ENCODE measurements at places on chromosomes 7 and 10.

DNA sequence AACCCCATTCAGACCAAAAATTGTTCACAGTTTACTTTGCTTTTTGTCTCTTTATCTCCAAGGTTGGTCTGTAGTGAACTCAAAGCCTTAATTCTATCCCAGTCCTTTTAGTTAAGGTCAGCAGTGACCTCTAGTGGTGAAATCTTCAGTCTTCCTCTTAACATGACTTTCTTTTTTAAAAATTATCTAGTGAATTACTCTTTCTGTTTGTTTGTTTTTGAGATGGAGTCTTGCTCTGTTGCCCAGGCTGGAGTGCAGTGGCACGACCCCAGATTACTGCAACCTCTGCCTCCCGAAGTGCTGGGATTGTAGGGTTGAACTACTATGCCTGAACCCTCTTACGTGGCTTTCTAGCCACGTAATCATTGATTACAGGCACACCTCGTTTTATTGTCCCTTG lies 25.0 kb downstream of the ZNF487 start:
- peak; percentile 93 for DNase-seq

DNA sequence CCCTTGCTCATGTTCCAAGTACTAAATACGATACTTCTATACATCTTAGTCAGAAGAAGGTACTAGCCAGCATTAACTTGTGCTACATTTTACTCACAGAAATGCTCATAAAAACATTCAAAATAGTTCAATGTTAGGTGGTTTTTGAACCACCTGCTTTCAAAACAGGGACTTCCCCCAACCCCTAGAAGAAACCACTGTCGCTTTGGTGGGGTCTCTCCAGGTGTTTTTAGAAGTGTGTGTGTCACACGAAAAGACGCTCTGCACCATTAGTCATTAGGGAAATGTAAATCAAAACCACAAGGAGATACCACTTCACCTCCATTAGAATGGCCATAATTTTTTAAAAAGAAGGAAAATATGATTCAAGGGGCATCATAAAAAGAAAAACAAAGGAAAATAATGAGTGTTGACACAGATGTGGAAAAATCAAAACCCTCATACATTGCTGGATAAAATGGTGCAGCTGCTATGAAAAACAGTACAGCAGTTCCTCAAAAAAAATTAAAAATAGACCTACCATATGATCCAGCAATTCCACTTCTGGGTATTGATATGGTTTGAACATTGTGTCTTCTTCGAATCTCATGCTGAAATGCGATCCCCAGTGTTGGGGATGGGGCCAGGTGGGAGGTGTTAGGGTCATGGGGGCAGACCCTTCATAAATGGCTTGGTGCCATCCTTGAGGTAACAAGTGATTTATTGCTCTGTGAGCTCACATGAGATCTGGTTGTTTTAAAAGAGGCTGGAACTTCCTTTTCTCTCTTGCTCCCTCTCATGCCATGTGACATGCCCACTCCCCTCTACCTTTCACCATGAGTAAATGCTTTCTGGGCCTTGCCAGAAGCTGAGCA lies 74.2 kb downstream of the MALSU1 start:
- peak; percentile 80 for DNase-seq

DNA sequence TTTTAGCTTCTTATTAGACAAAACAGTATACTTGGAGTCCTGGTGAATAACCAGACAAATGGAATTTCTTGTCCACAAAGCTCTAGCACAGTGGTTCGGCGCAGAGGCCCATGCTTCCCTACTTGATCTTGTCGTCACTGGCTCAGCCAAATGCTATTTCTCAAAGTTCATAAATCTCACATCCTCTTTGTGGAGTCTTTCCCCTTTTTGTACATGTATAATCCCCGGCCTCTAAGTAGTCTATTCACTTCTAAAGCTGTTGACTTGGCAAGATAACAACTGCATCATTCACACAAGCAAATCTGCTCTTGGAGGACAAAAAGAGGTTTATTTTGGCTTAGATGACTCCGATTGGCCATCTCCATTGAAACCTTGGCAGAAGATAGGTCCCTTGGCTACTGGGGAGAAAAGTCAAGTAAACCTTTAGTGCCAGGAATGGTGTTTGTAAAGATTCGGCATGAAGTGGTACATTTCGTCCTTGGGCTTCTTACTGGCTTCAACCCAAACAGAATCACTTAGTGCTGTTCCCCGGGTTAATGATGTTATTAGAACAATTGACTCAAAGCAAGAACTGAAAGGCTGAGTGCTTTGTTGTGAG lies 5.1 kb upstream of the AKR1E2 start:
- DNase-seq = no peak

DNA sequence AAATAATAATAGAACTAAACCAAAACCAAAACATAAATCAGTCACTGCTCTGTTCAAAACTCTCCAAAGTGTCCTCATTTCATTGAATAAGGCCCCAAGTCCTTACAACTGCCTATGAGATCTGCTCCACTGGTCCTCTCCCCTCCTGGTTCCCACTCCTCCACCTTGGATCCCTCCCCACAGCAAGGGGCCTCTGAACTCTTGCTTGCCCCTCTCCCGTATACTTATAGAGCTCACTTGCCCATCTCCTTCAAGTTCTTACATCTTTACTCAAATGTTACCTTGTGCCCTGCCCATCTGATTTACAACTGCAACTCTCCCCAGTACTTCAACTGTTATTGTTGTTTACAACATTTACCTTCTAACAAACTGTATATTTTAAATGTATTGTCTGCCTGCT lies 819 bp downstream of the POLD2 start:
- no peak for DNase-seq

- no peak for DNase-seq
Measured at GRCh38 chr7:105677410-105677730, 96.1 kb upstream of the EFCAB10 start.

GRCh38 chr10:112585126-112585525 lies 138.1 kb downstream of the VTI1A start:
- DNase-seq = no peak

- DNase-seq = no peak
Measured at GRCh38 chr10:78533098-78533497, 499.4 kb downstream of the RPS24 start.

DNA sequence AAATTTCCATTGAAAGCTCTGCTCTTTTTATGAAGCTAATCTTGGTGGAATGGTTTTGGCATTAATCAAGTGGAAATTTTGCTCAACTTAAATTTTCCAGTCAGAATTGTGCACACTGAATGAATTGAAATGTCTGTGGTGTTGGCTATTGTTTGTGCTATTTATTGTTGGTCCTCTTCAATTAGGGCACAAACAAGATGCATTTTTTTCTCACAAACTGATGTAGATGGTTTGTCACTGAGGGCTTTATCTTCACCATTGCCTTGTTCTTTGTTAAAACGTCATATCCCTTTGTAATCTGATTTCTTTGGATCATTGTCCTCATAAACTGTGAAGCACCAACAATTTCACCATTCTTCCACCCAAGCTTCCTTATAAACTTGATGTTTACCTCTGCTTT lies 152.1 kb upstream of the RHOBTB1 start:
- DNase-seq = no peak

- no peak for DNase-seq
Measured at GRCh38 chr10:72418679-72419078, 64.0 kb upstream of the DNAJB12 start.

GRCh38 chr7:67105377-67105776 lies 108.7 kb downstream of the TYW1 start:
- no peak for DNase-seq

GRCh38 chr7:138316421-138317043 lies 143.5 kb upstream of the TRIM24 start:
- no peak for DNase-seq

DNA sequence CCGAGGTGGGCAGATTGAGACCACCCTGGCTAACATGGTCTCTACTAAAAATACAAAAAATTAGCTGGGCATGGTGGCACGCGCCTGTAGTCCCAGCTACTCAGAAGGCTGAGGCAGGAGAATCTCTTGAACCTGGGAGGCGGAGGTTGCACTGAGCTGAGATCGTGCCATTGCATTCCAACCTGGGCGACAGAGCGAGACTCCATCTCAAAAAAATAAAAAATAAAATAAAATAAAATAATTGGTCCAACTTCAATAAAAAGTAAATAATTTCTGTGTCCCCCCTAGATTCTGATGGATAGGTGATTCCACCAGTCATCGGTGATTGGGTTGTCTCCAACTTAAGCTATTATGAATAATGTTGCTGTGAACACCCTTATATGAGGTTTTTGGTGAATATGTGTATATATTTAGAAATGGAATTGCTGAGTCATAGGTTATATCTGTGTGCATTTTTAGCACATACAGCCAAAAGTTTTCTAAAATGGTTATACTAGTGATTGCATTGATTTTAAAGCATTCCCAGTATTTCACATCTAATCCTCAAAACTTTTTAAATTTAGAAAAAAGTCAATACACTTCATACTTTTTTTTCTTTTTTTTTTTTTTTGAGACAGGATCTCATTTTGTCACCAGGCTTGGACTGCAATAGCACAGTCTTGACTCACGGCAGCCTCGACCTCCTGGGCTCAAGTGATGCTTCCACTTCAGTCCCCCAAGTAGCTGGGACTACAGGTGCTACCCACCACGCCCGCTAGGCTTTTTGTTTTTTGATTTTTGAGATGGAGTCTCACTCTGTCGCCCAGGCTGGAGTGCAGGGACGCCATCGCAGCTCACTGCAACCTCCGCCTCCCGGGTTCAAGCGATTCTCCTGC lies 13.7 kb upstream of the SRPK2 start:
- DNase-seq = no peak

DNA sequence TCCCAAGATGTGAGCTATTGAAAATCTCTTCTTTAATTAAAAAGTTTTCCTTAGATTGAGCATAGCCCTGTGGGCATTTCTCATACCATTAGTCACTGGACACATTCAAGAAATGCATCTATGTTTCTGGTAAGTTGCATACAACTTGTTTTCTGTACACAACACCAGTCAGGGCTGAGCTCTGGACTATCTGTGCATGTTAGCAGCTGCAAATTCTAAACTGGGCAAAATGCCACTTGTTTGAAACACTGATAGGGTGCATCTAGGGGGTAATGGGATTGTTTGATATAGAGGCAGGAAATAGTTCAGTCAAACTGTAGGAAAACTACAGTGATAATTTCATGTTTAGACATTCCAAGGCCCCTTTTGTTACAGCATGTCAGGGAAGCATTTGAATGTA lies 145.6 kb upstream of the NPY start:
- no peak for DNase-seq

GRCh38 chr10:62443866-62444265 lies 69.7 kb downstream of the ZNF365 start:
- no peak for DNase-seq

DNA sequence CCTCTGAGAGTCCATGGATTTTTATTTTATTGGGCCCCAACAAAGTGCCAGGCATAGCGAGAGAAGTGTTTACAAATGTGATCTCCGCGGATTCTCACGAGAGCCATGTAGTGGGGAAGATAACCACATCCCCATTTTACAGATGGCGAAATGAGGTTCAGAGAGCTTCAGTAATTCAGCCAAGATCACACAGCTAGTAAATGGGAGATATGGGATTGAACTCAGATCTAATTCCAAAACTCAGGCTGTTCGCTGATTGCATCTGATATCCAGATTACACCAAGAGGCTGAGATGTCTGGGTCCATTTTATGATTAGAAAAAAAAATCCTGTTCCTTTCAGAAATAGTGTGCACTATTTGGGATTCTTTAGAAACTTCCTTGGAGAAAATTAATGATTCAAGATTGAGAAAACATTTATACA lies 1.3 kb downstream of the FAS start:
- DNase-seq = peak; percentile 72

GRCh38 chr7:120554960-120555571 lies 282.1 kb downstream of the KCND2 start:
- peak; percentile 81 for DNase-seq

GRCh38 chr7:40680657-40681056 lies 545.9 kb downstream of the SUGCT start:
- peak; percentile 53 for DNase-seq

GRCh38 chr7:81811956-81812865 lies 42.4 kb upstream of the HGF start:
- DNase-seq = no peak

- DNase-seq = no peak
Measured at GRCh38 chr7:99258501-99258900, 14.1 kb upstream of the MYH16 start.

- DNase-seq = no peak
Measured at GRCh38 chr7:154837087-154837486, 165.8 kb downstream of the PAXIP1 start.

GRCh38 chr10:20871970-20872369 lies 25.1 kb downstream of the NEBL start:
- DNase-seq = no peak

- peak; percentile 65 for DNase-seq
Measured at GRCh38 chr10:117218654-117219053, 21.4 kb downstream of the KCNK18 start.

- DNase-seq = peak; percentile 48
Measured at GRCh38 chr10:63603709-63604445, 82.7 kb downstream of the REEP3 start.

DNA sequence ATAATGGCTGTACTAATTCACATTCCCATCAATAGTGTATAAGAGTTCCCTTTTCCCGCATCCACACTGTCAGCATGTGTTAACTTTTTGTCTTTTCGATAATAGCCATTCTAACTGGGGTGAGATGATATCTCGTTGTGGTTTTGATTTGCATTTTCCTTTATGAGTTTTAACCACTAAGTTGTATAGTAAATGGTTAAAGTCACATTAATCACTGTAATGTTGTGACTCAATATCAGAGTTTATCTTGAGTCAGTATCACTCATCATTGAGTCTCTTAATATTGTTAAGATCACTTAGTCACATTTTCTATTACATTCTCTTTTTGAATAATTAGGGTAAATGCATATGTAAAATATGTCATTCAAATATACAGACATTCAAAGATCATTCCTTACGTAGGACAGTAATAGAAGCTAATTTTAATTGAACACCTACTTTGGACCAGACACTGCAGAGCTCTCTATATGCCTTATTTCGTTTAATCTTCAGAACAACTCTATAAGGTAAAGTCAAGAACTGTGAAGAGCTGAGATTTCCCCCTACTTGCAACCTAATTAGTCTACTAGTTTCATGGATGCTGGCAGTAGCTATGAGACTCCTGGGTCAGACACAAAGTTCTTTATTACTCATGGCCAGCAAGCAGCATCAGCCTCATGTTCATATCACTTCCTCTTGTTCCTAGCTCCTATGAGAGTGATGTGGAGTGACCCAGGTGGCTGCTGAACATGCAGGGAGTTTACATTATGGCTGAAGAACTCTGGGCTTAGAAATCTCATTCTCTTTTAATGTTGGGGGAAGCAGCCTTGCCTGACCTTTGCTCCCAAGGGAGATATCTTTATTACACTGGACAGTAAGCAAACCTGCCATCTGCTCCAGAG lies 30.5 kb downstream of the CREB5 start:
- DNase-seq = no peak

- DNase-seq = no peak
Measured at GRCh38 chr10:15735763-15736162, 16.0 kb upstream of the ITGA8 start.

DNA sequence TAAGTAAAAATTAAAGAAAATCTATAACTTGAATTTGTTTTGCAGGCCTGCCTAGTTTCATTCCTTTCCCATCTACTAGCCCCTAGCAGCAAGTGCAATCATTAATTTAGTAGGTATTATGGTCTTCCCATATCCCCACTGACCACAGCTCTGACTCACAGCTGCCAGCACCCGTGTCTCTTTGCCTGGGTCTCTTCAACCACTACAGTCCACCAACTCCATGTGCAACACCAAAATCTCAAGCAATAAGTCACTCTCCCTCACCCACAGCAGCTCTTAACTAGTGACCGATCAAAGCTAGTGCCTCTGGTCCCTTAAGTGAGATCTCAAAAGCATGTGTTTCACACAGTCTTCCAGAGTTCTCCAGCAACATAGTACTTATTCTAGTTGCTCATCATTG lies 26.0 kb upstream of the THSD7A start:
- no peak for DNase-seq
